ENCODE measurements at places on chromosomes 1 and 21. TPM values are rescaled to one million over a fixed set of nuclear protein-coding genes. Genes with fewer than 3 reads are reported as not detected.

The HES4 gene
- total RNA-seq: 1.1 TPM

The ERICH3 gene
- not detected for total RNA-seq

The DEDD gene
- 39.8 TPM for total RNA-seq

- no peak overlapping the region for H3K4me3 ChIP-seq
- no peak for DNase-seq
- no peak overlapping the region for H3K27ac ChIP-seq
- H3K4me1 ChIP-seq: no peaks in the 10 kb centered on the region
- H3K36me3 ChIP-seq: no peaks in the 10 kb centered on the region
- H3K27me3 ChIP-seq: no peaks in the 10 kb centered on the region
Measured at GRCh38 chr21:25911730-25912401, 177.1 kb downstream of the GABPA start.

DNA sequence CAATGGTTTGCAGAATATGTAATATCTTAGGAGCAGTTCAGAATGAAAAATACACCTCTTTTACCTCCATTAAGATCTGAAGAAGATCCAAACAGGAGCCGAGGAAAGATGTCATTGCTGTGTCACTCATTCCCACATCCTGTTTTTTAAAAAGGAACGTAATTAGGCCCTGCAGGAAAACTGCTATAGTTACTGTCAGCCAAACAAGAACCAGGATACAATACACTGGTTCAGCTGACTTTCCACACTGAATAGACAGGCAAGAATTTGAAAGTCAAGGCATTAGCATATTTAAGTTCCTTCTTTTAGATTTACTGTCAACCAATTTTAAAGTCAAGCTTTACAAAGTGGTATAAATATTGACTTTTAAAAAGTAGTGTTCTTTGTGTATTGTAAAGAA is 63.8 kb downstream of the IARS2 start:
- peaks cover 43% of the 10 kb centered on the region for H3K36me3 ChIP-seq
- no peak overlapping the region for H3K4me3 ChIP-seq
- H3K27me3 ChIP-seq: no peaks in the 10 kb centered on the region
- peaks cover 24% of the 10 kb centered on the region for H3K4me1 ChIP-seq
- peak overlapping the region; percentile 45 for H3K27ac ChIP-seq

- H3K27ac ChIP-seq: no peak overlapping the region
- DNase-seq: no peak
- no peak overlapping the region for H3K4me3 ChIP-seq
- H3K4me1 ChIP-seq: no peaks in the 10 kb centered on the region
- H3K36me3 ChIP-seq: no peaks in the 10 kb centered on the region
Measured at GRCh38 chr1:22953057-22953739, 19.5 kb downstream of the LACTBL1 start.

DNA sequence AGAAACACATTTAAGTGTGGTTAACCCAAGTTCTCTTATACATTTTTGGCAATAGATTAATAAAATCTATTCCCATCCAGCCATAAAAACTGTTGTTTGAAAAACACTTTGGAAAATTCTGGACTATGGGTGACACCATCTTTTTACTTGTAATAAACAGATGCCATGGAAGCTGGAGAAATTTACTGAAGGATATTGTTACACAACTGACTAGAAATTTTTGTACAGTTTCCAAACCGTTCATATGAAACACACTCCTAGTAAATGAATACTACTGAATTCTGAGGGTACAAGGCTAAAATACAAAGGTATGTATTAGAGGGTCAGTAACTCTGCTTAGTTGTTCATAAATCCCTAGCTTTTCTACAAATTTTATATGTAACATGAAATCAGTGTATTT is 48.7 kb downstream of the TRIM33 start:
- no peak overlapping the region for H3K4me3 ChIP-seq
- no peak overlapping the region for H3K27ac ChIP-seq
- peaks cover 24% of the 10 kb centered on the region for H3K4me1 ChIP-seq

DNA sequence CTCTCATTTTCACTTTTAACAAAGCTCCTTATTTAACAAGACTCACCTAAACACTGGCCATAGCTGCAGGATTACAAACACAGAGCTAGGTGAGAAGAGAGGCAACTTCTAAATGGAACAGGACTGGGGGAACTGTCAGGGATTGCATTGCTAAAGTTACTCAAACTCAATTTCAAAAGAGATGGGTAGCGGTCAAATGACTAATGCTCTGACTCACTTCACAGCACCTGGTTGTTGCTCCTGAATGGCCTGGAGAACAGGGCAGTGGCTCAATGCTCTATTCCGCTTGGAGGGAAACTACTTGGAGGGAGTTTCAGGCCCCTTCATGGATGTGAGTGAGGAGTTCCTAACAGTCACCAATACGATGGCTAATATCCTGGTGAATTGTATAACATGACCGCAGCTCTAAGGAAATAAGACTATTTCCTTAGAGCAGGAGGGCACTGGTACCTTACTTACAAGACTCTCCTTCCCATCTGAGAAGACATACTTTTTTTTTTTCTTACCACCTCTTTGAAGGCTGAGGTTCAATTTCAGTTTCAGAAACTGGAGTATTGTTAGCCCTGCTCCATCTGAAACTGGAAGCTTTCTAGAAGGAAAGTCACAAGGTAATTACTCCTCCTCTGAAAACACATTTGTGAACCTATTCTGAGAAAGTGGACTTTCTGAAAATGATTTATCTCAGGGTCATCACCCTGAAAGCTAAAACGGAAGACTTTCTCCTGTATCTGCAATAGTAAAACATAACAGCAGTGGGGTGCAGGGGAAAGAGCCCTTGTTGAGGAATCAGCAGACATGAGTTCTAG is 9.5 kb downstream of the DPT start:
- no peak for DNase-seq
- no peak overlapping the region for H3K4me3 ChIP-seq
- H3K4me1 ChIP-seq: peaks cover 7% of the 10 kb centered on the region
- H3K27me3 ChIP-seq: peaks cover 12% of the 10 kb centered on the region

DNA sequence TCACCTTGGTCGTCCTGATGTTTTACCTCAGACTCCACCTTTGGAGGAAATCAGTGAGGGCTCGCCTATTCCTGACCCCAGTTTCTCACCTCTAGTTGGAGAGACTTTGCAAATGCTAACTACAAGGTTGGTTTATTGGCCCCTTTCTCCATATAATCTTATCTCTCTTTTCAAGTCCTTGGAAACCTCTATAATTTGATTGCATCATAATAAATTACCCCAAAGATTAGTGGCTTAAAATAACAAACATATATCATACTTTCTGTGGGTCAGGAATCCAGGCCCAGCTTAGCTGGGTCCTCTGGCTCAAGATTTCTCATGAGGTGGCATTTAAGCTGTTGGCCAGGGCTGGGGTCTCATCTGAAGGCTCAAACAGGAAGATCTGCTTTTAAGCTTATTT is 12.1 kb upstream of the PSMD4 start:
- DNase-seq: no peak
- H3K36me3 ChIP-seq: peaks cover 43% of the 10 kb centered on the region
- H3K27ac ChIP-seq: no peak overlapping the region
- H3K27me3 ChIP-seq: no peaks in the 10 kb centered on the region
- H3K4me3 ChIP-seq: no peak overlapping the region
- no peaks in the 10 kb centered on the region for H3K4me1 ChIP-seq

GRCh38 chr21:27300770-27301169 is 333.9 kb upstream of the ADAMTS5 start:
- H3K27ac ChIP-seq: no peak overlapping the region
- H3K27me3 ChIP-seq: no peaks in the 10 kb centered on the region
- DNase-seq: no peak
- H3K4me3 ChIP-seq: no peak overlapping the region

GRCh38 chr1:8845104-8846097 is 28.0 kb upstream of the RERE start:
- H3K4me3 ChIP-seq: no peak overlapping the region
- no peak overlapping the region for H3K27ac ChIP-seq
- peaks cover 7% of the 10 kb centered on the region for H3K4me1 ChIP-seq
- DNase-seq: no peak
- no peaks in the 10 kb centered on the region for H3K36me3 ChIP-seq

GRCh38 chr21:15077529-15078145 is 12.8 kb upstream of the NRIP1 start:
- no peak for DNase-seq
- no peaks in the 10 kb centered on the region for H3K36me3 ChIP-seq
- H3K27me3 ChIP-seq: peaks cover 2% of the 10 kb centered on the region
- no peak overlapping the region for H3K4me3 ChIP-seq
- no peak overlapping the region for H3K27ac ChIP-seq

- H3K27ac ChIP-seq: peak overlapping the region; percentile 3
- H3K27me3 ChIP-seq: no peaks in the 10 kb centered on the region
- H3K4me1 ChIP-seq: peaks cover 25% of the 10 kb centered on the region
- H3K4me3 ChIP-seq: peak overlapping the region; percentile 45
- DNase-seq: no peak
Measured at GRCh38 chr1:173454966-173455524, 22.1 kb upstream of the PRDX6 start.

GRCh38 chr1:109981004-109981335 is 3.6 kb upstream of the AHCYL1 start:
- peaks cover 1% of the 10 kb centered on the region for H3K36me3 ChIP-seq
- H3K27me3 ChIP-seq: peaks cover 9% of the 10 kb centered on the region
- DNase-seq: no peak
- H3K4me1 ChIP-seq: peaks cover 10% of the 10 kb centered on the region
- H3K27ac ChIP-seq: no peak overlapping the region

GRCh38 chr1:86546787-86547221 is at the start of gene CLCA4:
Gene CLCA4, plus strand, starts transcription at chr1:86547078. Its CDS starts 42 bp downstream, at chr1:86547120.
- H3K27ac ChIP-seq: no peak within 1 kb of the TSS
- DNase-seq: no peak
- no peaks in the 10 kb centered on the region for H3K4me1 ChIP-seq
- H3K27me3 ChIP-seq: peaks cover 4% of the 10 kb centered on the region

- no peak overlapping the region for H3K27ac ChIP-seq
- peaks cover 17% of the 10 kb centered on the region for H3K27me3 ChIP-seq
- peak overlapping the region; percentile 59 for H3K4me3 ChIP-seq
- peak; percentile 35 for DNase-seq
- no peaks in the 10 kb centered on the region for H3K36me3 ChIP-seq
Measured at GRCh38 chr21:44456915-44457736, 1.8 kb downstream of the LRRC3 start.

- no peaks in the 10 kb centered on the region for H3K27me3 ChIP-seq
- H3K27ac ChIP-seq: no peak overlapping the region
- H3K4me1 ChIP-seq: no peaks in the 10 kb centered on the region
- H3K4me3 ChIP-seq: no peak overlapping the region
- no peak for DNase-seq
Measured at GRCh38 chr1:73366734-73367413, 831.1 kb downstream of the LRRIQ3 start.
